ENCODE measurements at places on chromosomes 3 and 15. TPM values are rescaled to one million over a fixed set of nuclear protein-coding genes. Genes with fewer than 3 reads are reported as not detected.

DNA sequence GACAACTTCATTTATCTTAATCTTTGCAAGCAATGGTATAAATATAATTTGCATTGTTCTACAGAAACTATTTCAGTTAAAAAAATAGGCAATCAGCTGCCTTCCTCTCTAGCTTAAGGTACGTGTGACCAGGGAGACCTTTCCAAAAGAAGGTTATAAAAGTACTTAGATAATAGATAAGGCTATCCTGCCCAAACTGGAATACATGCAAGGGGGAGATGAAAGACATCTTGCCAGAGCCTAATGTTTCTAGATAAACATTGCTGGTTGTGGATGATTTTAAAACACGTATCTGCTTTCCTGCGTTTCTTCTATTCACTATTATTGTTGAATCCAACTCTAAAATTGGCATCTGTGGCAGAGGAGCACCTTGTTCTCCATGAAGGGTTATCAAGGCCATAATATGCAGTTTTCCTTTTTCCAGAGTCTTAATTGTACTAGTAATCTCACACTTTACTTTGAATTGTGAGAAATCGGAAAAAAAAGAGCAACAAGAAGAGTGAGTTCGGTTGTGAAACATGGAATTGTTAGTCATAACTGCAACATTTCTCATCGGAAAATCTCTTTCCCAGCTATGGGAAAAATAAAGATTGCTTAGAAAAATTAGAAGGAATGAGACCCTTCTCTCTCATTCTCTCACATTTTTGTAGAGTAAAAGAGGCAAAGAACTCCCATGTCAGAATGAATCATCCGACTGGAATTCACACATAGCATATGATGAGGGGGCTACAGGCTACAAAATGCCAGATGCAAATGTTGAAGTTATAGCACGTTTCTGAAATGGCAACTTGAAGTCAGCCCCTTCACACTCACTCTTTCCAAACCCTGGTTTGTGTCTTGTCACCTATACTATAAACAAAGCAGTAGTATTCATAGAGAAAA is 936.1 kb upstream of the NR2F2 start:
- DNase-seq: no peak

DNA sequence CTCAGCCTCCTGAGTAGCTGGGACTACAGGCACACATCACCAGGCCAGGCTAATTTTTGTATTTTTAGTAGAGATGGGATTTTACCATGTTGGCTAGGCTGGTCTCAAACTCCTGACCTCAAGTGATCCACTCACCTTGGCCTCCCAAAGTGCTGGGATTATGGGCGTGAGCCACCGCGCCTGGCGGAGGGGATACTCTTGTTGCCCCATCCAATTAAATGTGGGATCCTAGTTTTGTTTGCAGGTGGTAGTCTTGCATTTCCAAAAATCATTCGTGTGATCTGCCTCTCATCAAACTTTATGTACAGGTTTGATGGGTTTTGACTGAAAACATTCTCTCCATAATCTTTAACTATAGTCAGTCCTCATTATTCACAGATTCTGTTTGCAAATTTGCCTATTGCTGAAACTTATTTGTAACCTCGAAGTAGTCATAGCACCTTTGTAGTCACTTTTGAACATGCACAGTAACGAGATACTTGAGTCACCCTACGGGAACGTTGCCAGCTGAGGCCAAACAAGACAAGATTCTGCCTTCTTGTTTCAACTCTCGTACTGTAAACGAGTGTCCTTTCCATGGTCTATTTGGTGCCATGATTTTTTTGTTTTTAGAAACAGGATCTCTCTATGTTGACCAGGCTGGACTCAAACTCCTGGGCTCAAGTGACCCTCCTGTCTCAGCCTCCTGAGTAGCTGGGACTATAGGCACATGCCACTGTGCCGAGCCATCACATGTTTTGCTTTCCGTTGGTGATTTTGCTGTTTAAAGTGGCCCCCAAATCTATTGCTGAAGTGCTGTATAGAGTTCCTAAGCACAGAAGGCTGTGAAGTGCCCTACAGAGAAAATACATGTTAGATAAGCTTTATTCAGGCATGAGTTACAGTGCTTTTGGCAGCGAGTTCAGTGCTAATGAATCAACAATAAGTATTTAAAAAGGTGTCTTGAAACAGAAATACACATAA is 8.1 kb upstream of the MAPK6 start:
- peak; percentile 25 for DNase-seq

DNA sequence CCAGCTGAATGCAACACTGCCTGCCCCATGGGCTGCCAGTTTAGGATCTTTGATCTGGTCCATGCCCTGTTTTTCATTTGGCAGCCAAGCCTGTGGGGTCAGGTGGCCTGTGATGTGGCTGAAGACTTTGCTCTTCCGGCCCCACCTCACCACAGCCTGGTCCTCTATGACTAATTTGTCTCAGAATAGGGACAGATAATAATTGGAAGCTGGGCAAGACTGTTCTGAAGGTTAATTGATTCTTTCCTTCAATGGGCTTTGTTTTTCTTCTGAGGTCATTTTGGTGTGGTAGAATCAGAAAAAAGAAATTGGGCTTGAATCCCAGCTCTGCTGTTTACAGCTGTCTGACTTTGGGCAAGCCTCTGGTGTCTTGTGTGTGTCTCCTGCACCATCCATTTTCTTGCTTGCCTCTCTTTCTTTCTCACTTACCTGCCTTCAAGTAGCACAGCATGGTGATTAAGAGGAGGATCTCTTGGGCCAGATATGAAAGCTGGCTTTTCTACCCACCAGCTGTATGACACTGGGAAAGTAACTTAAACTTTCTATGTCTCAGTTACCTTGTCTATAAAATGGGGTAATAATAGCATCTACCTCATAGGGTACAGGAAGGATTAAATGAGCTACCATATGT is 24.2 kb downstream of the ABHD2 start:
- no peak for DNase-seq

The CD200R1 gene
- total RNA-seq: 1.5 TPM

GRCh38 chr3:157131861-157132260 is 28.1 kb downstream of the CCNL1 start:
- DNase-seq: no peak

- DNase-seq: no peak
These were observed 10.0 kb upstream of the UTS2B start for GRCh38 chr3:191340351-191340750.

- DNase-seq: no peak
These were observed 571.6 kb upstream of the NR2F2 start for GRCh38 chr15:95758851-95759250.

The DLEC1 gene
- 1.9 TPM for total RNA-seq

DNA sequence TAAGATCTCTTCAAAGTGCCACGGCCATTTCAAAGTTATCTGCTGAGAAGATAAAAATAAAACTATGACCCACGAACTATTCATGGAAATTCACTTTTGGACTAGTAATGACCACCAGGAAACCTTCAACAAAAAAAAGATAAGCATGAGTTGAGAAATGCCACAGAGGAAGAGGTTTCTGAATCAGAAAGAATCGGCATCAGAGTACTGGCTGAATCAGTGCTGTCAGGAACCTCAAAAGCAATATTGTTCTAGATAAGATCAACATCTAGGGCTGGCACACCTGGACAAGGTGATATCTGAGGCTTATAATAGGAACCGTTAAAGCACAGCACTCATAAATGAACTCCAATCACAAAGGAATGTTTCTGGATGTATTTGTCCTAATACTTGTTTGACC is 72.7 kb downstream of the PEAK1 start:
- DNase-seq: no peak

DNA sequence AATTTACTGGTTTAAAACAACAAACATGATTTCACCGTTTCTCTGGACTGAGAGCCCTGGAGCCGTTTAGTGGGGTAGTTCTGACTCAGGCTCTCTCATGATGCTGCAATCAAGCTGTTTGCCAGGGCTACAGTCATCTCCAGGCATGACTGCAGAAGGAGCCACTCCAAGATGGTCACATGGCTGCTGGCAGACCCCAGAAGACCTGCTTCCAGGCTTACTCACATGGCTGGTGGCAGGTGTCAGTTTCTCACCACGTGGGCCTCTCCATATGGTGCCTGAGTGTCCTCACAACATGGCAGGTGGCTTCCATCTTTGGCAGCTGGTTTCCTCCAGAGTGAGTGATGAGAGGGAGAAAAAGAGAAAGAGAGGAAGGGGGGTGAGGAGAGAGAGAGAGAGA is 378.3 kb upstream of the RGMA start:
- peak; percentile 76 for DNase-seq

The CRYGS gene
- total RNA-seq: 0.77 TPM

DNA sequence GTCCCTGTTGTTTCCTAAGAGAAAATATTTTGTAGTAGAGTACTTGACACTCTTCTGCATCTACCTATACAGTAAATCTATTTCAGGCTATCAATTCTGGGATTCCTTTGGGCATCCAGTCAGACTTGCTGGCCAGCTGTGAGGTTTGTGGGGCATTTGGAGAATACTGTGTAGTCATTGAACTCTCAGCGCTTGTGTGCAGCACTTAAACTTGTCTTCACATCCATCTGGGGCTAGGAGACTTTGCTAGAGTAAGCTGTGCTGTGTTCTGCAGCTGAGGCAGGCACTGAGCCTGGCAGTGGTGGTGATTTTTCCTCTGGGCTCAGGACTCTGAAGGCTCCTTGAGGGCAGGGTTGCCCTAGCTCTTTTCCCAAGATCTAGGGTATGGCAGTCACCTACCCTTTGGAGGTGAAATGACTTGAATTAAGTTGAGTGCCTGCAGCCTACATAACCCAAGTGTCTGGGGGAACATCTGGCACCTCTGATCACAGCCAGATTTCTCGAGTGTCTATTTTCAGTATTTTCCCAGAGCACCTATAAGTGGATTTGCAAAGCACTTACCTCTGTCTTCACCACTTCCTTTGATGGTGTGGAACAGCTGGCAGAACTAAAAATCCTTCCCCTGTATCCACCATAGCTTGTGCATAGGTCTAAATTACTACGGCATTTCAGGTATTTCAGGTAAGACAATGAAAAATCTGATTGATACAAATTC is 19.3 kb downstream of the CLSTN2 start:
- DNase-seq: no peak

DNA sequence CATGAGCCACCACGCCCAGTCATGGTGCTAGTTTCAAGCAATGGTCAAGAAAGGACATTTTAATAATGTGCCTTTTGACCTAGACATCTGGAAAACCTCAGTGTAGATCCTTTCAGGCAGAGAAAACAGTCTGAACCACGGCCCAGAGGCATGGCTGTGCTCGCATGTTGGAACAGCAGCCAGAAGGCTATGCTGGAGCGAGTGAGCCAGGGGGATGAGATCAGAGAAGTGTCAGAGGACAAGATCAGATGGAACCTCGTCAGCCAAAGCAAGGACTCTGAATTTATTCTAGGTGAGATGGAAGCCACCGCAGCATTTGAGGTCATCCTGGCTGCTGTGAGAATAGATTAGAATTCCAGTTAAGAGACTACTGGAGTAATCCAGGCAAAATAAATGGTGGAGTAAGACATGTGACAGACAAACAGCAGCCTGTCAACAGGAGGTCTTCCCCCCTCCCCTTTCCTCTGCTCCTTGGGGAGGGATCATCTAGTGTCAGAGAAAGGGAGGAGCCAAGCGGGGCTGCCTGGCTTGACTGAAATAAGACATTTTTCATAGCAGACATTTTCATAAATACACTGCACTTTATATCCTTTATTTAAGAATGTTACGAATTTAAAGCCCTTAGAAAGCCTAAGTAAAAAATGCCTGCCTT is 40.4 kb upstream of the ACKR4 start:
- DNase-seq: peak; percentile 72

The RPSA gene
- 1,012 TPM for total RNA-seq

- no peak for DNase-seq
These were observed 44.6 kb downstream of the TFG start for GRCh38 chr3:100753846-100754245.

The CKMT1B gene
- total RNA-seq: 0.90 TPM

DNA sequence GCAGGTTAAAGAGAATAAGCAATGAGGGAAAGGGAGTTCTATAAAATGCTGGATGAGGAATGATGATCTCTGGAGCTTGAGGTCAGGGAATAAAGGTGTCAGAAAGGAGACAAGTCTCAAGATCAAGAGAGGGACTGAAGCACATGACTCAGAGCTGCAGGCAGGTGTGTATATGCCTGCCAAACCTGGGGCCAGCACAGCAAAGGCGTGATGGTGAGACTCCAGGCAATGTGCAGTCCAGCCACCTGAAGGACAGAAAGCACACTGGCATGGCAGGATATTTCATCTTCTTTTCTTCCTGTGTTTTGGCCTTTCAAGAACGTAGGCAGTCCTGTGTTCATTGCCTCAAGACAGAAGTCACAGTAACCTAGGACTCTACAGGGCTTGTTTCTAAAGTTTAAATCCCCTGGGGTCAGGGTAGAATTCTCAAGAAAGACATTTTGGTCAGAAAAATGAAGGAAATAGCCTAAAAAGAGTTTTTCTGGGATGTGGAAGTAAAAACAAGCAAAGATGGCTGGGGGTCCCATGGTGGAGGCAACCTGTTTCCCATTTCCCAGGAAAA is 55.5 kb upstream of the TOPAZ1 start:
- DNase-seq: no peak

The VIPR1 gene
- total RNA-seq: 0.76 TPM

GRCh38 chr3:59791774-59792308 is 742.0 kb upstream of the CFAP20DC start:
- no peak for DNase-seq

The NOX5 gene
- total RNA-seq: not detected

The SUSD5 gene
- 4.4 TPM for total RNA-seq

The PPM1M gene
- total RNA-seq: 32.3 TPM

The OXTR gene
- total RNA-seq: 0.27 TPM

GRCh38 chr3:123292321-123293310 is 90.9 kb downstream of the SEC22A start:
- no peak for DNase-seq

DNA sequence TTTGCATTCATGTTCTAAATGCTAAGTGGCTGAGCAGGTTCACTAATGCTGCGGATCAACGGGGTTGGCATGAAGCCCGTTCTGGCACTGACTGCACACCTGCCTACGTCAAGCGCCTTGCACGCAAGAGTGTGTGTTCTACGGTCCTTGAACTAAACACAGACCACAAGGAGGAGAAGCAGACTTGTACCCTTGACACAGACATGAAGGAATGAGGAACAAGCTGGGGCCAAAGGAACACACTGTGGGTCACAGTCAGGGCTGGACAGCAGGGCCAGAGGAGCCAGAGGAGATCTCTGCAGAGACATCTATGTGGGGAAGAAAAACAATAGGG is 48.0 kb upstream of the LDHAL6B start:
- DNase-seq: no peak

- DNase-seq: no peak
These were observed 31.7 kb downstream of the ADPGK start for GRCh38 chr15:72751751-72752455.

The MORC1 gene
- total RNA-seq: not detected

- no peak for DNase-seq
These were observed 268.5 kb downstream of the LRTM1 start for GRCh38 chr3:54659347-54659746.

DNA sequence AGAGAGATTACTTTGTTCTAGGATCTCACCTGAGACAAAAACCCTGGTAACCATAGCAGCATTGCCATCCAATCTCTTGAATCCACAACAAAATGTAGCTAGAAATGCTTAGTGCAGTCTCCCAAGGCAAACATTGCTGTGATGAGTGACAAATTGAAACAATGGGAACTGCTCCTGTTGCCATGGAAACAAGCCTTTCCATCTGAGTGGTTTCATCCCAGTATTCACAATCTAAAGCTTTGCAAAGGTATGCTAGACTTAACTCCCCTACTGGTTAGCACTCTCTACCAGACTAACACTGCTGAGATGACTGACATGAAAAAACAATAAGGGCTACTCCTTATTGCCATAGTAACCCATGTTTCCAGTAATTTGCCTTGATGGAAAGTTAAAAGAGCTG is 172.6 kb upstream of the CNTN3 start:
- DNase-seq: no peak

The CTDSPL2 gene
- total RNA-seq: 195 TPM

The LARP6 gene
- total RNA-seq: 11.9 TPM

- peak; percentile 39 for DNase-seq
These were observed 562 bp downstream of the NEO1 start for GRCh38 chr15:73052653-73053397.

Measured in uterus (tissue), 4 donors.